ENCODE measurements at places on chromosomes 16 and 17.

DNA sequence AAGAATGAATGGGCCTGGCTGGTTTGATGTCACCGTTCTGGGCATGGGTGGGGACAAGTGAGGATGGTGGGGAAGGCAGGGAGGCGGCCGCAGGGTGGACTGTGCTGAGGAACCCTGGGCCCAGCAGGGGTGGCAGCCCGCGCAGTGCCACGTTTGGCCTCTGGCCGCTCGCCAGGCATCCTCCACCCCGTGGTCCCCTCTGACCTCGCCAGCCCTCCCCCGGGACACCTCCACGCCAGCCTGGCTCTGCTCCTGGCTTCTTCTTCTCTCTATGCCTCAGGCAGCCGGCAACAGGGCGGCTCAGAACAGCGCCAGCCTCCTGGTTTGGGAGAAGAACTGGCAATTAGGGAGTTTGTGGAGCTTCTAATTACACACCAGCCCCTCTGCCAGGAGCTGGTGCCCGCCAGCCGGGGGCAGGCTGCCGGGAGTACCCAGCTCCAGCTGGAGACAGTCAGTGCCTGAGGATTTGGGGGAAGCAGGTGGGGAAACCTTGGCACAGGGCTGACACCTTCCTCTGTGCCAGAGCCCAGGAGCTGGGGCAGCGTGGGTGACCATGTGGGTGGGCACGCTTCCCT is 6.5 kb upstream of the SERPINF1 start:
- DNase-seq, result no peak

DNA sequence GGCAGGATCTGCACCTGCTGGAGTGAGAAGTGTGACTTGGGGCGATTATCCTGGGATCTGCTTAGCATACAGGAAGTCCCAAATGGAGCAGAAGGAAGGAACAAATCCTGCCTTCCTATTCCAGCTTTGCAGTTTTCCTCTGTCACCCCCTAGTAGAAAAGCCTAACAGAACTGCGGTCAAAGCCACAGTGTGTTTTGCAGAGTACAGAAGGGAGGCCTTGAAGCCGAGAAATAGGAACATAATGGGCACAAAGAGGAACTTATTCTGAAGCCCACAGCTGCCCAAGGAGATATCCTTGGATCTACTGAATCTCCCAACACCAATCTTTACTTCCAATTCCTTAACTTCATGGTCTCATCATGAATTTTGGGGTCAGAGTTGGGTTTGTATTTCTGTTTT is 8.5 kb downstream of the KRTAP1-5 start:
- DNase-seq, result no peak

DNA sequence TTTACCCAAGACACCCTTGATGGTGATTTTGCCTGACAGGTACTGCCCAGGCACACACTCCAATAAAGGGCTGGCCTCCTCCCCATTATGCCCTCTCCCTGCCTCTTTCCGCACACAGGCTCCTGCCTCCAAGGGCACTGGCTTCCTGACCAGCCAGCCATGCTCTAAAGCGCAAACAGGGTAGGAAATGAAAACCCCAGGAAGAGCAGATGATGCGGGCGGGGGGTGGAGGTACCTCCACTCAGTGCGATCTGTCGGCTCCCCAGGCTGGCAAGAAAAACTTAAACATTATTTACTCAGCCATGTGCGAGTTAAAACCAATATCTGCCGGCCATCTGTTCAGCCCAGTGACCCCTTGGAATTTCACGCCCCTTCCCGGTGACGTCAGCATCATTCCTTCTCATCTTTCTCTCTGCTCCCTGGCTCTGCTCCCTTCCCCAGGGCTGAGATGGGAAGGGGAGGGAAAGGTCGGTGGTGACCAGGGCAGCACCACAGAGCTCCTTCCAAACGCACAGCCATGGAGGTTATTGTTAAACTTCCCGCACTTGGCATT is 262.5 kb downstream of the CBLN1 start:
- no peak for DNase-seq

- no peak for DNase-seq
These were observed 135.2 kb downstream of the FTO start for GRCh38 chr16:53839150-53839549.

GRCh38 chr16:73389085-73389484 is 341.2 kb upstream of the ZFHX3 start:
- DNase-seq, result no peak

DNA sequence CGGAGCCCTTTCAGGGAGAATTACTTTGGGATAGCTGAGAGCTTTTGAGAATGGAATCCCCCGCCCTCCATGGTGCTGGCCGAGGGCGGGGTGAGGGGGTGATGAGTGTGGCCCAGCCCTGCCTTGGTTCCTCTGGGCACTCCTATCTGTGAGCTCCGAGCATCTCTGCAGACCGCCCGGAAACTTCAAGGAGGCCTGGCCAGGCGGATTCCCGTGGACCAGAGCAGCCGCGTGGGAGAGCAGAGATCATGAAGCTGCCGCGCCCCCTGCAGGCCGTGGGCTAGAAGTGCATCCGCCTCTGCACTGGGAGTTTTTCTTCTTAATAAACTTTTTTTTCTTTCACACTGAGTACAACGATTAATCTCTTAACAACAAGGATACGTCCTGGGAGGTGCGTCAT is 392.9 kb upstream of the EEF2KMT start:
- DNase-seq, result no peak

GRCh38 chr17:80656590-80656989 is 112.0 kb downstream of the RPTOR start:
- DNase-seq, result no peak

DNA sequence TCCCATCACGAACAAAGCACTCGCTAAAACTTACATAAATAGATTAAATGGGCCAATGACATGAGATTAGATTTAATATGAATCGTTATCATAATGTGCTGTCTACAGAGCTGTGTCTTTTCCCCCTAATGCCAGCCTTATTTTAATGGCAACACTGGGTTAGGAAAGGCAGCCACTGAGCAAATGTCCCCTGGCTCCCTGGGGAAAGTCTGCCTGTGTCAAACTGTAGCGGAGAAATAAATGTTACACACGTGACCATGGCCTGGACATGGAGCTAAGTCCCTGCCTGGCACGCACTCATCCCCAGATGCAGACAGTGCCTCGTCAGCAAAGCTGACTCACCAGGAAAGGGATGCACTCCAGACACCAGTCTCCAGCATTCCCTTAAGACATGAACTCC is 61.3 kb upstream of the SDK2 start:
- DNase-seq, result no peak

GRCh38 chr16:78455861-78456260 is 356.4 kb downstream of the WWOX start:
- DNase-seq, result no peak

GRCh38 chr16:31400191-31400590 is 7.1 kb downstream of the ITGAD start:
- DNase-seq, result no peak

All from activated T-cell treated with anti-CD3 and anti-CD28 coated beads, Interleukin-2, amount 50 U/mL, for 1 hour (primary cell).